Cerebellum (tissue), 4 donors: ENCODE measurements at places on chromosomes 2 and 18. TPM values are rescaled to one million over a fixed set of nuclear protein-coding genes. Genes with fewer than 3 reads are reported as not detected.

Gene NPHP1
- total RNA-seq, result 7.2 TPM

Gene FRZB
- 10.2 TPM for total RNA-seq

Gene ICA1L
- total RNA-seq, result 72.3 TPM

Gene CTIF
- total RNA-seq, result 52.4 TPM

Gene SGPP2
- 3.1 TPM for total RNA-seq
